NCI-H510A (cell line): ENCODE measurements at places on chromosomes 16 and 17.

DNA sequence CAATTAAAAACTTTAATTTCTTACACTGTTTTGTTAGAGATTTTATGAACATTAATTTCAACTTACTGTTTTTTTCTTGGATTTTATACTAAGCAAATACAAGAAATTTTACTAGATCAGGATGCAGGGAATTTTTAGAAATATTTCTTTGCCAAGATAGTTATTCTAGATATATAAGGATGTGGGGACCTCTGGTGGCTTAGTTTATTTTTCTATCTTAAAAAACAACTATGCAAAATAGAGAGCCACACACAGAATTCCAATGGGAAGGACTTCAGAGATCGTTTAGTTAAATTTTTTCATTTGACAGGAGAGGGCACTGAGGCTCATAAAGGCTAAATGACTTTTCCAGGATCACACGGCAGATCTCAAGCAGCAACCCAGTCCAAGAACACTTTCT is 23.0 kb upstream of the CAPNS2 start:
- DNase-seq = no peak

- DNase-seq = peak; percentile 15
Observed at GRCh38 chr17:1455291-1455796, 688 bp downstream of the CRK start.

- no peak for DNase-seq
Observed at GRCh38 chr16:56334761-56335160, 90.6 kb downstream of the AMFR start.

DNA sequence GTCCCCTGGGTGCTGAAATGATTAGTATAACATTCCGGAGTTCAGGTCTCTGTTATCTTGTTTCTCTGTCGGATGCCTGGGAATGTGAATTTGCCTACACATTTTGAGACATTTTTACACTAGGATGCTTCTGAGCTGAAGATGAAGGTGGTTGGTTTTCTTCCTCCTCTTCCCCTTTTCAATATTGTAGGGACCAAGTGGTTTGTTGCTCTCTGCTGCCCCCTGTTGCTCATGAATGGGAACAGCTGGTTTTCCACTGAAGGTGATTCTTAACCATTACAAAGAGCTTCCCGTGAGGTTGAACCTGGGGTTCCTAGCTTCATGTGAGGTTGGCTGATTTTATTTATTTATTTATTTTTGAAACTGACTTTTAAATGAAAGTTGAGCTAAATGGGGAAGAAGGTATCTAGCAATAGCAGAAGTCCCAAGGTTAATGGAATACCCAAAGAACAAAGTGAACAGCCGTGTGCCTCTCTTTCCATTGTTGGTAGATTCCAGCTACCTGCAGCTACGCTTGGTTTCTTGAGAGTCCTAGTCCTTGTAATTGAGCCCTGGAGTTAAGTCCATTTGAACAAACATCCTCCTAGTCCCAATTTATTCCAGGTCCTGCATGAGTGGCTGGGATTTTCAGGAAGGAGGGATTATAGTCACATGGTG is 983.9 kb upstream of the EEF2KMT start:
- DNase-seq = no peak

DNA sequence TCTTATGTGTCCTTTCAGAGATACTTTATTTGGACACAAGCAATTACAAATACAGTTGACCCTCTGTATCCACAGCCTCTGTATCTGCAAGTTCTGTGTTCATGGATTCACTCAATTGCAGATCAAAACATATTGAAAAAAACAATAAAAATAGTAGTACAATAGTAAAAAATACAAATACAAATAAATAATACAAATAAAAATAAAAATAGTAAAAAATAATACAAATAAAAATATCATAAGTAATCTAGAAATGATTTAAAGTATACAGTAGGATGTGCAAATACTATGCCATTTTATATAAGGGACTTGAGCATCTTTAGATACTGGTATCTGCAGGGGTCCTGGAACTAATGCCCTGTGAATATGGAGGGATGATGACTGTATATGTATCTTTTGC is 47.4 kb upstream of the WSB1 start:
- no peak for DNase-seq

- DNase-seq = no peak
Observed at GRCh38 chr16:51236583-51236982, 85.5 kb upstream of the SALL1 start.

DNA sequence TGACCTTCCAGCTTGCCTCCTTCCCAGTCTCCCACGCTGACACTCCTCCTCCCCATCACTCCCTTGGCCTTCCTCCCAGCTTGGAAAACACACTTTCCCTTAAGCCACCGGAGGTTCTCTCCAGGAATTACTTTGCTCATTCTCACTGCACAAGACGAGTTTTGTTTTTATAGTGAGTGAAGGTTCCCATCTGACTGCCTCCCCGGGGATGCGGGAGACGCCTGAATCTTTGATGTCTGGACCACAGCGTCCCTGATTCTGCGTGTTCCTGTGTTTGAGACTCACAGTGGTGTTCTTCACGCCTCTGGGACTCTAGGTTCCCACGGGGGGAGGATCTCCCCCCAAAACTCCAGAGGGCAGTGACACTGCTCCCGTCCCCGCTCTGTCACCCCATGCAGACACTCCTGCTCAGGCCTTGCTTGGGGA is 2.0 kb downstream of the DNAI2 start:
- DNase-seq = no peak

- DNase-seq = no peak
Observed at GRCh38 chr17:79332011-79332554, 257.5 kb downstream of the ENGASE start.

DNA sequence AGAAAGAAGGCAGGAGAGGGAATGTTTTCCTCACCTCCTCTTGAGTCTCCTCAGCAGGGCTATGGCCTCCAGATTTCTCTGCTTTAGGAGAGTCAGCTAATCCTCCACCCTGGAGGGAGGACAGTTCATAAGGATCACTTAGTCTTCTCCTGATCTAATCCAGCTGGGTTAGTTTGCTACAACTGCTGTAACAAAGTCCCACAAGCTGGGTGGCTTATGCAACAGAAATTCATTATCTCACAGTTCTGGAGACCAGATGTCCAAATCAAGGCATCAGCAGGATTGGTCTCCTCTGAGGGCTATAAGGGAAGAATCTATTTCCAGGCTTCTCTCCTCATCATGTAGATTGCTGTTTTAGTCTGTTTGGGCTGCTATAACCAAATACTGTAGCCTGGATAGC is 40.6 kb upstream of the XYLT1 start:
- no peak for DNase-seq

GRCh38 chr16:85461814-85462713 is 151.1 kb upstream of the GSE1 start:
- peak; percentile 81 for DNase-seq

- no peak for DNase-seq
Observed at GRCh38 chr16:80913397-80913796, 93.3 kb downstream of the CMC2 start.

- no peak for DNase-seq
Observed at GRCh38 chr16:7171151-7171550, 161.5 kb upstream of the RBFOX1 start.

DNA sequence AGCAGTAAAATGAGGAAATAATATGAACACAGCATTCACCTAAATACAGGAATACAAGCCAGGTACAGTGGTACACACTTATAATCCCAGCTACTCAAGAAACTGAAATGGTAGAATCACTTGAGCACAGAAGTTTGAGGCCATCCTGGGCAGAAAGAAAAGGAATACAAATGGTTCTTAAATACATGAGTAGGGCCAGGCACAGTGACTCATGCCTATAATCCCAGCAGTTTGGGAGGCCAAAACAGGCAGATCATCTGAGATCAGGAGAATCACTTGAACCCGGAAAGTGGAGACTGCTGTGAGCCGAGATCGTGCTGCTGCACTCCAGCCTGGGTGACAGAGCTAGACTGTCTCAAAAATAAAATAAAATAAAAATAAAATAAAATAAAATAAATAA is 23.0 kb upstream of the SMG8 start:
- no peak for DNase-seq

DNA sequence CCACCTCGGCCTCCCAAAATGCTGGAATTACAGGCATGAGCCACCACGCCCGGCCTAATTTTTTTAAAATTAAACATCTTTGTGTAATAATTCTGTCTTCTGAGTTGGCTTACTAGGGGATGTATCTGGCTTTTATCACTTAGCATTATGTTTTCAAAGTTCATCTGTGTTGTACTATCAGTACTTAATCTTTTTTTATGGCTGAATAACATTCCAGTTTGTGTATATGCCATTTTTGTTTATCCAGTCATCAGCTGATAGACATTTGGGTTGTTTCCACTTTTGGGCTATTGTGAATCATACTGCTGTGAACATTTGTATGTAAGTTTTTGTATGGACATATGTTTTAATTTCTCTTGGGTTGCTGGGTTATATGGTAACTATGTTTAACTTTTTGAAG is 69.0 kb downstream of the CHD9 start:
- DNase-seq = no peak

DNA sequence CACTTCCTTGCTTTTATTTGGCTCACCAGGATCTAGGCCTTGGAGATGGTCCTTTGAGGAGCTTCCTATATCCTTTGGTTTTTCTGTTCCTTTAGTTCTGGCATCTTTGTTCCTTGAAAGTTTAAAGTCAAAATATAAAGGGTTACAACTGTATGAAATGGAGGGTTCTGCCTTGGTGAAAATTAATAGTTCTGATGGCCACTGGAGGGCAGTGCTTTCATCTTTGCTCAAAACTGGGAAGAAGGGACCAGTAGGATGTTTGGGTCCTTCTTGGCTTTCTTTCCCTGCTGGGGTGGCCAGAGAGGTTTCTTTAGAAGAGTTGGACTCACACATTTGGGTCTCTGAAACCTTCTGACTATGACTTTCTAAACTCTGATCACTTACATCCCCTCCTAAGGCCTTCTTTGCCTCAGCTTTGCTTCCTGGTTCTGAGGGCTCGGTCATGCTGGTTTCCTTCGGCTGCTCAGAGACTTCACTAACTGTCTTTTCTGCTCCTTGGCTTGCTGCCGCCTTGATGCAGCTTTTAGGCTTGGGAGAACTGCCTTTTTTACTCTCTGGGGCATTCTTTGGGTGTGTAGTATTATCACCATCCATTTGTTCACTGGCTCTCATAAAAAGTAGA is 10.9 kb upstream of the ITGA2B start:
- no peak for DNase-seq

GRCh38 chr17:57530508-57530907 is 214.6 kb downstream of the CCDC182 start:
- DNase-seq = no peak

- no peak for DNase-seq
Observed at GRCh38 chr17:28392491-28392890, 13.5 kb downstream of the SLC46A1 start.

DNA sequence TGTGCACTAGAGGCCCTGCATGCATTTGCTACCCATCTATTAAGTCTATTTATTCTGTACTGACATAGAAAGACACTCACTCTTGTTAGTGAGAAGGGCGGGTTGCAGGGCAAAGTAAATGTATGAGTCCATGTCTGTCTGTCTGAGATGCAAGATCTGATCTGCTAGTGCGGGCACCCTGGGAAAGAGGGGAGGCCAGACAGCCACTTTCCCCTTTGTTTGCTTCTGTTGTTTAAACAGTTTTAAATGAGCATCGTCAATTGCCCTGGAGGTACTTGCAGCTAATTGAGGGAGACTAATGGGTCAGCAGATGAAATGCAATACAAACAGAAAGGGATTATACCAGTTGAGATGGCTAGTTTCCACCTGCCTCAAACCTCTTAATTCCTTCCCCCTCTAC is 24.9 kb downstream of the SCNN1G start:
- DNase-seq = peak; percentile 93

- DNase-seq = no peak
Observed at GRCh38 chr17:42784811-42785592, 4.6 kb downstream of the WNK4 start.

- DNase-seq = no peak
Observed at GRCh38 chr17:17170346-17170985, 35.7 kb downstream of the PLD6 start.

GRCh38 chr17:11880714-11881113 is 116.6 kb downstream of the ZNF18 start:
- DNase-seq = no peak

DNA sequence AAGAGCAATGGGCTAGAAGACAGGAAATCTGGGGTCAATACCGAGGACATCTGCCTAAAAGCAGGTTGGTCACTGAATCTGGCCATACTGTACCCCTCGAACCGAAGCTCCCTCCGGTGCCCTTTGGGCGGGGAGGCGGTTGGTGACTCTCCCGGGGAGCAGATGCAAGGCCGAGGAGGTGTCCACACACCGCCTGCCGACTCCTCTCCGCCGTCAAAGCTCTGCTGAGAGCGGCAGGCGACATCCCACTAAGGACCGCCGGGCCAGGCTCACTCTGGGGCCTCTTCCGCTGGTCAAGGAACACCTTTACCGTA is 458 bp downstream of the ZNF200 start:
- DNase-seq = no peak

GRCh38 chr17:36932383-36932693 is 4.9 kb upstream of the LHX1 start:
- no peak for DNase-seq

DNA sequence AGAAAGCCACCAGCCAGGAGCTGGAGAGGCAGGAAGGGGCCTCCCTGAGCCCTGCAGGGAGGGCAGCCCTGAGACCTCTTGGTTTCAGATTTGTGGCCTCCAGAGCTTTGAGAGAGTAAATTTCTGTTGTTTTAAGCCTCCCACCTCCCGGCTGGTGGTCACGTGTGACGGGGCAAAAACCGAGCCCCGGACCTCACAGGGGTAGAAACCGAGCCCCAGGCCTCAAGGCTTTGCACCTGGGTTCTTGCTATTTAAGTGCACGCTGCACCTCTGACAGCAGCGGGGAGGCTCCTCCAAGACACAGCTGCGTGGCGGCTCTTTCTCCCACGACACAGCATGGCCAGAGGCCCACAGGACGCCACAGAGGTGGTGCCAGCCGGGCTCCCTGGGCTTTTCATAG is 17.4 kb upstream of the ZC3H18 start:
- DNase-seq = no peak

- no peak for DNase-seq
Observed at GRCh38 chr16:57473906-57474305, 11.4 kb downstream of the POLR2C start.

- DNase-seq = no peak
Observed at GRCh38 chr16:15970202-15970601, 20.8 kb downstream of the ABCC1 start.

GRCh38 chr17:44774271-44775135 is 15.7 kb downstream of the ADAM11 start:
- DNase-seq = peak; percentile 82

DNA sequence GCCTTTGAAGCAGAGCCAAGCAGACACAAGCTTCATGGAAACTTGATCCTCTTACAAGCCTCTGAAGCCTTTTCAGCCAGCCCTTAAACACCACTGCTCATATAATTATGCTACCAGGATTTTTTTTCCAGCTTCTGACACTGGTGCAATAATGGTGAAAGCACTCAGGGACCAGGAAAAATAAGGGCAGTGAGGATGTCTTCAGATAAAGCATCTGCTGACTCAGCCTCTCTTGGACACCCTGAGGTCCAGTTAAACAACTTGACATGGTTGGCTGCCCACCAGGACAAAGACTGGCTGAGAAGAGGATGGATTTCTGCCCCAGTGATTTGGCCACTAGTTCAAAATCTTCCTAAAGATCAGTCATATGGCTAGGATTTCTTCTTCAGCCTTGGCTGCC is 124.2 kb upstream of the N4BP1 start:
- no peak for DNase-seq
